H54 (cell line): ENCODE measurements at places on chromosomes 2 and 18.

GRCh38 chr2:58641001-58641400 lies 399.9 kb upstream of the FANCL start:
- DNase-seq: no peak

DNA sequence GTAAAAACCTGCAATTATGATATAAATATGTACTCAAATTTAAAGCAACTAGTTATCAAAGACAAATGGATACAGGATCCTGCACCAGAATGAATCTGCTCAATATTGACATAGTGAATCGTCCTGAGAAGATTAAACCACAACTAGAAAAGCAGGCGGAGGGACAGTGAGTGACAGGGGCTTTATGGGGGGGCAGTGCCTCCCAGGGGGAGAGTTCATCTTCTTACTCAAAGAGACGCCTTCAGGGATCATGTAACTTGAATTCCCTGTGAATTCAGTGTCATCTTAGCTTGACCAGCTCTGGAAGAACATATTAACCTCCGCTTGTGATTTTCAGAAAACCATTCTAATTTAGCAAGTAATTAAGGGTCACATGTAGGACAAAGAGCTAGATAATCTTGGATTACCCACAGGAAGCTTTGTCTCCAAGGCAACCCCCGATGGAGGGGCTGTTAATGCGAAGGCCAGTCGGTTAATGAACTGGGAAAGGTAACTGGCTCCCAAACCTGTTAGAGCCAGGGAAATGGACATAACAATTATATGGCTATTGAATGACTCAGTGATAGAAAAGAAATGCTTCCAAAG lies 17.4 kb upstream of the LMAN1 start:
- DNase-seq: no peak

- DNase-seq: no peak
Measured at GRCh38 chr2:44126106-44126797, 42.4 kb upstream of the PPM1B start.

DNA sequence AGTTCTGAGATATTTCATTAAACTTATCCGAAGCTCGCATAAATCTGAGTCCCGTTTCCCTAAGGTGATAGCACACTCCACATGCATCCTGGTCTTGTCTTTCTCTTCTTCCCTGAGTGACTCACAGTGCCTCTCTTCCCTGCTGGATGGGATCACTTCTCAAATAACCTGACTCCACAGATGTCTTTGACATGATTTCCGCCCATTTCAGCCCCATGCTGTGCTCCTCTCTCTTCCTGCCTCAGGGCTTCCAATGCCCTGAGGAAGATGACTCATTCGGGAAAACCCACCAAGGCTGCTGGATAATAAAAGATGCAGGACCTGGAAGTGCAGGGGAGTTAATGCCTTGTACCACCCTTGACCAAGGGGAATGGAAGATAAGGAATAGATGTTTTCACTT lies 441.7 kb upstream of the SOX11 start:
- DNase-seq: no peak

DNA sequence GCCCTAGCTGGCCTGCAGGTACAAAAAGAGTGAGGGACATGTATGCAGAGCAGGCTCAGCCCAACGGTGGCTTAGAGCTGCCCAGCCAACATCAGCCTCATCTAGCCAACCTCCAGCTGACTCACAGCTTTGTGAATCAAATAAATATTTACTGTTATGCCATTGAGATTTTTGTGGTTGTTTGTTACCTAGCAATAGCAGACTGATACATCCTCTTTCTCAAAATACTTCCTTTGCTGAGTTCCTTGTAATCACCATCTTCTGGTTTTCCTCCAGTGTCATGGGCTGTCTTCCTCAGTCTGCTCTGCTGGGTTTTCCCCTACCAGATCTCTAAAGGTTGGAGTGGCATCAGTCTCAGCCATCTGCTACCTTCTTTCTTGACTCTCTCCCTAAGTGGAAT lies 126.6 kb upstream of the SLC1A4 start:
- DNase-seq: no peak
